NCI-H2171 (cell line): ENCODE measurements at places on chromosomes 16 and 17.

- DNase-seq: no peak
These were observed 24.0 kb upstream of the CDC42EP4 start for GRCh38 chr17:73335591-73336407.

DNA sequence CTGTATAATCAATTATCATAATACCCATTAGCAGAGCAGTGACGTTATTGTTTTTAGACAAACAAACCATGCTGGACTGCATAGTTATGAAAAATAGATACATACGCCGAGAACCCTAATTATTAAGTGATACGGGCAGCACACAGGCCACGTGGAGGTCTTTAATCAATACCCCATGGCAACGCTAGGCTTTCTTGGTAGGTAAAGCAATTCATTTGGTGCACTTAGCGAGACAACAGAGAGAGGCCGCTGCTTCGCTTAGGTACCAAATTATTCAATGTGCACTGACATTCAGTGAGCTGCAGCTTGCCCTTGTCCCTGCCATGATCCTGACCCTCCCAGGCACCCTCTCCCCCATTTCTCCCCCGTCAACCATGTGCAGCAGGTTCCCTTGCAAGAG, 12.9 kb downstream of the SALL1 start:
- DNase-seq: no peak

- no peak for DNase-seq
These were observed 201.6 kb upstream of the SOX9 start for GRCh38 chr17:71919186-71919585.

DNA sequence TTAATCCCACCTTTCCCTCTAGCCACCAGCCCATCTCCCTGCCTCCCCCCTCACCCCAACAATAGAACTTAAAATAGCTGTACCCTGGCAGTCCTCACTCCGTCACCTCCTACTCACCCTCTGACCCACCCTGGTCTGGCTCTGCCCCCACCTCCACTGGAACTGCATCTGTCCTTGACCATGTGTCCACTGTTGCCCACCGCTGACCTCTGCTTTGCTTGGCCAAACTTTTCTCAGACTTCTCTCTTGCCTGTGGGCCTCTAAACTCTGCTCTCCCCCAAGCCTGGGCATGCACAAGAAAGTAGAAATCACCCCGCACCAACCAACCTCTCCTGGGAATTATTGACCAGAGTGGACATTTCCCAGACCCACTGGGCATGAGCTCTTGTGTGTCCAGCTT, 169.8 kb downstream of the WSCD1 start:
- DNase-seq: no peak

DNA sequence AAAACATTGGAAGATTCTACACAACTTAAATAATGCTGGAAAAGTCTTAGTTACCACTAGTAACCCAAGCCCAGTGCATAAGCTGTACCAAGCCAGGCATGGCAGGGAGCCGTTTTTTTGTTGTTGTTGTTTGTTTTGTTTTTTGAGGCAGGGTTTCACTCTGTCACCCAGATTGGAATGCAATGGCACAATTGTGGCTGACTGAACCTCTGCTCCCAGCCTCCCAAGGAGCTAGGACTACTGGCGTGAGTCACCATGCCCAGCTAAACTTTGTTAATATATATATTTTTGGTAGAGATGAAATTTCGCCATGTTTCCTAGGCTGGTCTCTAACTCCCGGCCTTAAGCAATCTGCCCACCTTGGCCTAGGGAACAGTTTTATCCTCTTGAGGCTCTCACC, 564 bp upstream of the TMIGD1 start:
- DNase-seq: no peak
